ENCODE measurements at places on chromosomes 1 and 21. TPM values are rescaled to one million over a fixed set of nuclear protein-coding genes. Genes with fewer than 3 reads are reported as not detected.

The TIE1 gene
- total RNA-seq, result 0.31 TPM

The IGSF9 gene
- 0.04 TPM for total RNA-seq

The FCGR1A gene
- total RNA-seq, result not detected

The SETDB1 gene
- 45.4 TPM for total RNA-seq

- no peaks in the 10 kb centered on the region for H3K36me3 ChIP-seq
- no peak overlapping the region for H3K27ac ChIP-seq
- no peak overlapping the region for H3K4me3 ChIP-seq
- H3K27me3 ChIP-seq, result no peaks in the 10 kb centered on the region
Measured at GRCh38 chr1:230781594-230781993, 34.4 kb downstream of the CAPN9 start.

DNA sequence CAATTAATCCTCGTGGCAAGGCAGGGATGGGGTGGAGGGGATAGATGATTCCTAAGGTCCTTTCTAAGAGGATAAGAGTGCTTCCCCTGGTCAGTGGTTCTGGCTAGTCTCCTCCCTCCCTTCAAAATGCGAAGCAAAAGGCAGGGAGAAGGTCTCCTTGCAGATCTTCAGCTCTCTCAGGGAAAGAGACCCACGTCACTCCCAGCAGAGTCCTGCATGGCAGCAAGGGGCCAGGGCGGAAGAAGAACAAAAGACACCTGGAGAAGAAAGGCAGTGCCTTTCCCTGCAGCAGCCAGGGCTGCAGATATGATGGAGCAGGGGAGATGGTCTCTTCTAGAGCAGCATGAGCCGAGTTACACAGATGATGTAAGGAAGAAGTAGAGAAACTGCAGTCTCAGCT lies 29.6 kb upstream of the SLAMF9 start:
- DNase-seq, result no peak
- H3K4me1 ChIP-seq, result no peaks in the 10 kb centered on the region
- H3K27me3 ChIP-seq, result no peaks in the 10 kb centered on the region
- no peak overlapping the region for H3K4me3 ChIP-seq
- H3K27ac ChIP-seq, result no peak overlapping the region

- no peaks in the 10 kb centered on the region for H3K27me3 ChIP-seq
- no peak overlapping the region for H3K27ac ChIP-seq
Measured at GRCh38 chr1:86082183-86082582, 74.4 kb downstream of the COL24A1 start.

GRCh38 chr1:3283849-3284248 lies 170.6 kb upstream of the ARHGEF16 start:
- no peak overlapping the region for H3K4me3 ChIP-seq
- no peak for DNase-seq
- no peaks in the 10 kb centered on the region for H3K27me3 ChIP-seq
- no peak overlapping the region for H3K27ac ChIP-seq

- no peaks in the 10 kb centered on the region for H3K27me3 ChIP-seq
- no peaks in the 10 kb centered on the region for H3K4me1 ChIP-seq
- H3K27ac ChIP-seq, result no peak overlapping the region
- no peaks in the 10 kb centered on the region for H3K36me3 ChIP-seq
- DNase-seq, result no peak
- H3K4me3 ChIP-seq, result no peak overlapping the region
Measured at GRCh38 chr1:74530892-74531291, 18.5 kb upstream of the LRRC53 start.

GRCh38 chr1:27405074-27405473 lies 12.7 kb downstream of the GPR3 start:
- H3K27ac ChIP-seq, result no peak overlapping the region
- DNase-seq, result no peak
- H3K27me3 ChIP-seq, result no peaks in the 10 kb centered on the region
- H3K4me1 ChIP-seq, result peaks cover 17% of the 10 kb centered on the region
- H3K4me3 ChIP-seq, result no peak overlapping the region

- H3K4me3 ChIP-seq, result no peak overlapping the region
- H3K27ac ChIP-seq, result no peak overlapping the region
- H3K36me3 ChIP-seq, result no peaks in the 10 kb centered on the region
- DNase-seq, result no peak
Measured at GRCh38 chr1:226490426-226490809, 58.1 kb upstream of the STUM start.

DNA sequence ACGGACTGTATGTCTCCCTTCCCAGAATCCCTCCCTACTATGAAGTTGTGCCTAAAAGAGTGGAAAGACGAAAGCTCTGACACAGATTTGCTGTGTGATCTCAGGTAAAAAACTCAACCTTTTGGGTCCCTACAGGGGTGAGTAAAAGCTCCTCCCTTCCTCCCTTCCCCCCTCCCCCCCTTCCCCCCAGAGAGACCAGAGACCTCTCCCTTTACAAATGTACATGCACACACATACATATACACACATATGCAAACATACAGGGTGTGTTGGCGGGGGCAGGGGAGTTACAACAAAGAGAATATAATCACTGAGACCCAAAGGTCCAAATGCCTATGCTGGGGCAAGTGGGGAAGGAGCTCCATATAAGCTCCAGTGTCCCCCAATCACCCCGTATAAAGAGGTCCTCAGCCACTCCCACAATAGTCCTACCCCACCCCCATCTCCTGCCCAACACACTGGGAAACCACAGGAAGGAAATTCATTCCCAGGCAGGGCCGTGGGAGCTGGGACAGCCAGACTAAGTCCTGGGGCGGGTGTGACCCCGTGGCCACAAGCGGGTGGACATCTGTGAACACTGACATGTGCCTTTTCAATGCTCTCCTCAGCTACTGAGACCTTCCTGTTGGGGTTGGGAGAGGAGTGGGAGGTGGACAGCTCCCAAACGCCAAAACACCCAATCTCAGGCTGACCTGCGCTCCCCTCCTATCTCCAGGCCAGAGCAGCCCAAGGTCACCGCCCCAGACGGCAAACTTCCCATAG lies 2.0 kb downstream of the MEF2D start:
- no peaks in the 10 kb centered on the region for H3K27me3 ChIP-seq
- H3K27ac ChIP-seq, result peak overlapping the region; percentile 60
- peaks cover 6% of the 10 kb centered on the region for H3K36me3 ChIP-seq
- no peak for DNase-seq

DNA sequence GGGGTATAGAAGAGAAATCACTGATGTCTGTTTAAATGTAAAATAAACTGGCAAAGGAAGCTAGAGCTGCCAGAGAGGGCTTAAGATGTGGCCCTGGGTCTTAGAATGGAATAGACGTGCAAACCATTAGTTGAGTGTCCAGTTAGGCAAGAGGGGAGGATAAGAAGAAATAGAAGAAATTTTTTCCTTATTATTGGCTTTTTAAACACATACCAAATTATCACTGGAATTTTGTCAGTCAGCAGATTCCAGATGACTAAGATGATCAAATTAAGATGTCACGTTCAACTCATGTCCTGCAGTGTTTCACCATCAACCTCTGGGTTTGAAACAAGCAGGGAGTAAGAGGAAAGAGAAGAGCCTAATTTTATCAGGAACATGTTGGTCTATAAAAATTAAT lies 71.6 kb upstream of the C1orf21 start:
- H3K36me3 ChIP-seq, result no peaks in the 10 kb centered on the region
- DNase-seq, result no peak
- no peaks in the 10 kb centered on the region for H3K27me3 ChIP-seq
- no peak overlapping the region for H3K4me3 ChIP-seq
- H3K27ac ChIP-seq, result no peak overlapping the region

- no peak overlapping the region for H3K4me3 ChIP-seq
- DNase-seq, result no peak
- no peak overlapping the region for H3K27ac ChIP-seq
- H3K27me3 ChIP-seq, result peaks cover 8% of the 10 kb centered on the region
- H3K4me1 ChIP-seq, result peaks cover 4% of the 10 kb centered on the region
- no peaks in the 10 kb centered on the region for H3K36me3 ChIP-seq
Measured at GRCh38 chr1:15386164-15386749, 23.4 kb upstream of the EFHD2 start.

DNA sequence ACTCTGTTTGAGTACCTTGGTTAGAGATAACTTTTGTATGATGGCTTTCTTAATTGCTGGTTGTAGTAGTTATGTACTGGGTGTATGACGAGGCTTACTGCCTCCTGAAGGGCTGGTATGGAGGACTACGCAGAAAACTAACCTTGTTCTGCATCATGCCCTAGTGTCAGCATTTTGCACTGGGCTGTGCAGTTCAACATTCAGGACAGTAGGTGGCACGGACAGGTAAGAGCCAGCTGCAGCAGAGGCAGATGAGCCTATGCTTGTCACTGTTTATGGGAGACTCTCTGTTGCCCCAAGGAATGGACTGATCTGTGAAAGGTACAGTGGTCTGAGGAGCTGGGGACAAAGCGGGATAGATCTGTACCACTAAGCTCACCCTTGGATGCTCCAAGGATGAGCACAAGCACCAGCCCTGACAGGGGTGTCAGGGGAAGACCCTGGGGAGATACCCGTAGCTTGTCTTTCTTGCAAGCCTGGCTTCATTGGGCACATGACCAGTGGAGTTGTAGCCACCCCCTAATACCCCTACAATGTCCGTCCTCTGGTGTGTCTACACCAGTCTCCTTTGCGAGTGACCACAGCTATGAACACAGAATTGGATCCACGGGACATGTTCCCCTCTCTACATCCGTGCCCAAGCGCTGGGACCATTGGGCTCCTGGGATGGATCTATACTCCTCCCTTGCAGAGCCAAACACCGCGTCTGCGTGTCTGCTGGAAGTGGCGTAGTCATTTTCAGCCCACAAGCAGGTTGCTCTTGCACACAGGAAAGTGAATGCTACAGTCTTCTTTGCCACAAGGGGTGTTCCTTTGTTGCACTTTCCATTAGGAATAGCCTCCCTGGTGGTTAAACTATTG lies 51.1 kb upstream of the CFHR3 start:
- no peaks in the 10 kb centered on the region for H3K27me3 ChIP-seq
- H3K4me1 ChIP-seq, result no peaks in the 10 kb centered on the region
- H3K4me3 ChIP-seq, result no peak overlapping the region
- no peaks in the 10 kb centered on the region for H3K36me3 ChIP-seq
- no peak overlapping the region for H3K27ac ChIP-seq

- no peaks in the 10 kb centered on the region for H3K27me3 ChIP-seq
- no peaks in the 10 kb centered on the region for H3K4me1 ChIP-seq
- H3K36me3 ChIP-seq, result no peaks in the 10 kb centered on the region
- no peak overlapping the region for H3K4me3 ChIP-seq
- H3K27ac ChIP-seq, result no peak overlapping the region
- no peak for DNase-seq
Measured at GRCh38 chr1:36203027-36203553, 21.2 kb upstream of the THRAP3 start.

GRCh38 chr1:63413394-63413793 lies 46.0 kb downstream of the ALG6 start:
- H3K4me1 ChIP-seq, result no peaks in the 10 kb centered on the region
- no peak overlapping the region for H3K4me3 ChIP-seq
- no peaks in the 10 kb centered on the region for H3K27me3 ChIP-seq
- no peak for DNase-seq
- no peaks in the 10 kb centered on the region for H3K36me3 ChIP-seq

- no peak for DNase-seq
- no peaks in the 10 kb centered on the region for H3K36me3 ChIP-seq
- peaks cover 26% of the 10 kb centered on the region for H3K4me1 ChIP-seq
- no peak overlapping the region for H3K27ac ChIP-seq
- H3K4me3 ChIP-seq, result no peak overlapping the region
Measured at GRCh38 chr1:25917996-25918395, 11.8 kb upstream of the STMN1 start.

DNA sequence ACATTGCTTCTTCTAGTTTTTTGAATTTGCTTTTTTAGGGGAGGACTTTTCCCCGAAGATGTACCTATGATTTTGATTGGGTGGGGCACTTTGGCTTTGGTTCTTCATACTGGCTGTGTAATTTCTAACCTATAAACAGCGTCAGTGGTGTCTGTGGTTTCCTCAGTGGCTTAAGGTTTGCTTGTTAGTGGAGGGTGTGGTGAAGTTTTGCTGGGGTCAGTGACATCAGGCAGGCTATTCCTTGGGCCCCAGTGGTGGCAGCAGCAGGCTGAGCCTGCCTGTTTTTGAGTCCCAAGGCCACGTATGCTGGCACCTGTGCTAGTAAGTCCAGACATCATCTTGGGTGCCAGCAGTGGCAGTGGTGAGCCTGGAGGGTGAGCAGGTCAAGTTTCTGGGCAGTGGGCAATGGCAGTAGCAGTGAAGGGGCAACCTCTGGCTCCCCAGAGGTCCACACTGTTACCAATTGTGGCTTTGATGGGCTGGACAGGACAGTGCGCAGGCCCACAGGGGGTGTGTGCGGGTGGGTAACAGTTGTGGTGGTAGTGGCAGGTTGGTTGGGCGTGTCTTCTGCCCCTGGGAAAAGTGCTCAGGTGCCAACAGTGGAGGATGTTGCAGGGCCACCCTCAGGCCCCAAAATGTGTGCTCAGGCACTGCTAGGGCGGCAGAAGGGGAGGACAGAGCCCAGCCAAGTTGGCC lies 54.9 kb upstream of the B3GALT2 start:
- peaks cover 18% of the 10 kb centered on the region for H3K4me1 ChIP-seq
- H3K27me3 ChIP-seq, result no peaks in the 10 kb centered on the region
- no peak overlapping the region for H3K27ac ChIP-seq
- no peak for DNase-seq

DNA sequence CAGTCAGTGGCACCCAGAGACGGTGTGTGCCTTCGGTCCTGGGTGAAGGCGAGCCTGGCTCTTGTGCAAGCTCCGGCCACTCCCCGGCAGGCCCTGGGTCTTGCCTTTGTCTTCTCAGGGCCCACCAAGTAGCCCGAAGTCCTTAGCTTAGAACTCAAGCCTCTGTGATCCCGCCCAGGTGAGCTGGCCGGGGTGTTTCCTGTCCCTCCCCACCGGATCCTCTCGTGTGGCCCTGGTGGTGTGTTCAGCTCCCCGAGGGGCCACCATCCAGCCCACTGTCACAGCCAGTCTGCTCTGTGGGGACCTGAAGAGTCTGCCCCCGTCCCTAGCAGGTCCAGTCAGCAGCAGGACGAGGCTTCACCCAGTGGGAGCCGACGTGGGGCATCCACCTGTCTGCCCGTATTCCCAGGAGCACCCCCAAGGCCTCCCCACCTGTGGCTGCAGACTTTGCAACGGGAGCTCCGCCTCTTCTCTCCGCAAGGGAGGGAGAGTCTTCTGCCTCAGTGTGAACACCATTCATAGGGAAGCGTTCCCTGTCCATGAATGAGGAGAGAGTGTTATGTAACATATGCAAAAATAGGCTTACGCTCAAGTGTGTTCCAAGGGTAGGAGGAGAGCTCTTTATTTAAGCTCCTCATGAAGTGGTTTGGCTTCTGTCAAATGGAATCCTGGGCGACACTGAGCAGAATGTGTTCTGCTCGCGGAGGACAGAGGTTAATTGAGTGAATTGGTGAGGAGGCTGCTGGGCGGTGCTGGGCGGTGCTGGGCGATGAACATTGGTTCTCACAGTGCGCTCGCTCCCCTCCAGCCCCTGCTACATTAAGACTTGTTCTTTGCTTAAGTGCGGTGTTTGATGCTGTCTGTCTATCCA lies 108.9 kb downstream of the CRYAA start:
- H3K36me3 ChIP-seq, result no peaks in the 10 kb centered on the region
- no peak overlapping the region for H3K4me3 ChIP-seq
- H3K27me3 ChIP-seq, result peaks cover 24% of the 10 kb centered on the region
- no peak for DNase-seq
- H3K27ac ChIP-seq, result no peak overlapping the region
- H3K4me1 ChIP-seq, result no peaks in the 10 kb centered on the region

GRCh38 chr1:109719337-109719837 lies 7.3 kb downstream of the GSTM5 start:
- H3K4me1 ChIP-seq, result no peaks in the 10 kb centered on the region
- no peak overlapping the region for H3K4me3 ChIP-seq
- H3K27me3 ChIP-seq, result no peaks in the 10 kb centered on the region
- H3K27ac ChIP-seq, result peak overlapping the region; percentile 3
- H3K36me3 ChIP-seq, result no peaks in the 10 kb centered on the region
- no peak for DNase-seq

All from CD8-positive, alpha-beta memory T cell (primary cell).